NCI-H2171 (cell line): ENCODE measurements at places on chromosomes 7 and 10.
A peak's percentile ranks its signal among the peaks of the same experiment; 100 is the strongest.

DNA sequence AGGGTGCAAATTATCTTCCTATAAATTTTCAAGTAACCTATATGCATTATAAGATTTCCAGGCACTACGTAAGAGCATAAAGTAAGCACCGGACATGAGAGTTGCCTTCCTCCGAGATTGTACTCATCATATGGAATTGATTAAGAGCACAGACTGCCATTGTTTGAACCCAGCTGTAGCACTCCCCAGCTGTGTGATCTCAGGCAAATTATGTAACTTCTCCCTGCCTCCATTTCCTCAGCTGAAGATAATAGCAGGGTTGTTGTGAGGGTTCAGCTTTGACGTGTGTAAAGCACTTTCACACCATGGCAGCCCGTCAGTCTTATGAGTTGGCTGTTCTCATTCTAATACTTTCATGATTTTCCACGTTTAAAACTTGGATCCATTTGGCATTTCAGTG is 122.6 kb downstream of the ITIH5 start:
- DNase-seq = no peak

- no peak for DNase-seq
These were observed 113.2 kb upstream of the ADO start for GRCh38 chr10:62691336-62691735.

DNA sequence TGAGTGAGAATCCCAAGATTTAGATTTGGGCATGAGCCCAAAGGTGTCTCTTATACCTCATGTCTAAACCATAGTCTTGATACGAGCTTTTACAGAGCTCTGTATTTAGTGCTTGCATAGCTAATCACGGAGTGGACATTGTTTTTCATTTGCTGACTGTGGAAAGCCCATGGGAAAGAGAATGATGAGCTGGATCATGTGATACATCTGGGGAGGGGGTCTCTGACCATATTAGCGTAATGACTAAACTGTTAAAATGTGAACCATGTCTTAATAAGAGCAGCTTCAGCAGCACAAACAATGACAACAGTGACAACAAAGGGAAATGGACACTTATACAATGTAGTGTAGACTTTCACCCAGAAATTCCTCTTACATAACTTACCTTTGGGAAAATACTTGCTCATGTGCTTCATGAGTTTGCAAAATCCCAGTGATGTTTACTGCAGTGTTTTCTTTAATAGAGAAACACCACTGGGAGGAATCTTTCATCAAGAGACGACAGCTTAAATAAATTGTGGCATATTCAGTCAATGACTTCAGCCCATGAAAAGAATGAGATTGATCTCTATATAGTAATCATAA is 44.0 kb upstream of the ITGB1 start:
- DNase-seq = no peak

GRCh38 chr10:62852961-62853702 is 37.0 kb upstream of the EGR2 start:
- DNase-seq = no peak

DNA sequence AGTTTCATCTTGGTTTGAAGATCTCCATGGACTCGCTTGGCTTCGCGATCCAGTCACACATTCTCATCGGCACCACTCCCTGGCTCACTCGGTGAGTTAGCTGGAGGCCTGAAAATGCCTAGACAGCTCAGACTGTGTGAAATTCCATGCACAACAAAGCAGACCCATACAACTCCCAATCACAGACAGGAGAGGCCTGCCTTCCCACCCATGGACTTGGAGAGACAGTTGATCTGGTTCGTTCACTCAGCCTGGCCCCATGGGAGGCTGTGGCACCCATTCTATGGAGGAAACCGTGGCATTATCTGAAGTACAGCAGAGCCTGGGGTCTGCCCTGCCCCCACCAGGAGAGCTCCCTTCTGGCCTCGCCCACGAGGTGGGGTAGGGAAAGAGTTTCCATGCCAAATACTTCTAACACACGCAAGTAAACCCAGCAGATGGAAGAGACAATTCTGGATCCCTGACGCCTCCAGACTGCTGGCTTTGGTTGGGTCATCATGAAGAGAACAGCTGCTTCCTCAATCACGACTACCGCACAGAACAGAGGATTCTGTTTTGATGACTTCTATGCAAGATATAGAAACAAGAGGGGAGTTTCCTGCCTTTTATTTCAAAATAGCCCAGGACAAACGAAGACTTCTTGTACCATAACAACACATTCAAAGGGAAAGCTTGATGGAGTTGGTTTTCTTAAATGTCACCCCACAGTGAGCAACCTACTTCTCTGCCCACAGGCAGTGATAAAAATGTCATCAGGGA is 15.9 kb downstream of the FAM53B start:
- no peak for DNase-seq

DNA sequence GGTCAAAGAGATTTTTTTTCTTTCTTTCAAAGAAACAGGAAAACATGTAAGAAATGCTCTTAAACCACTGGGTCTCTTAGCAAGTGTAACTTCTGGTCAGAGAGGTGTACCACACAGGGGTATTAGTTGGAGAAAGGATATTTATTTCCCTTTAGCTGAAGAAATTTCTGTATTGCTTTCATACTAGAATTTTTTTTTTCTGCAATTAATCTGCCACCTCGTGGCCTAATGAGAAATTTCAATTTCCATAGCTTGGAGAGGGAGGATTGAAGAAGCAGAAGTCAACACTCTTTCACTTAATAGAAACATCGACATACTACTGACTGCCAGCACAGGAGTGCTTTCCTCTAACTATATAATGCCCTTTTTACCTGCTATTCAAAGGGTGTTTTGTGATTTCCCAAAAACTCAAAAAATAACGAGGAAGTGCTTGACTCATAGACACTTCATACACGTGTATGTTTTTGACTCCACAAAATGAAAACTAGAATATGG is 177.6 kb upstream of the NAMPT start:
- peak; percentile 21 for DNase-seq

DNA sequence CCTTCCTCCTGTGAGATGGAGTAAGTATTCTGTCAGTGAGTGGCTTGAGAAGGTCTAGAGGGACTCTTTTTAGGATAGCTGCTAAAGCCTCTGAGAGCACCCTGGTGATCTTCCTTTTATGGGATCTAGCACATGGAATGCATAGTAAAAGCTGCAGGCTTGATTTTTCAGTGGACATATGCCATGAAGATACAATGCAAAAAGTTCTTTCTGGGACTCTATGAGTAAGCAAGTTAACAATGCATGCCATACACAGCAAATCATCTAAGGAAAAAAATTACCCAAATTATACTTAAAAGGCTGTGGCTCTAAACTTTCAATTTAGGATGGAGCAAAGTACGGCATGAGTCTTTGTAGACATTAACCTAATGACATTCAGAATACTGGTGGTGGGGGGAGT is 154.5 kb downstream of the SGMS1 start:
- DNase-seq = no peak

GRCh38 chr7:148622887-148623585 is 32.5 kb downstream of the C7orf33 start:
- peak; percentile 84 for DNase-seq

DNA sequence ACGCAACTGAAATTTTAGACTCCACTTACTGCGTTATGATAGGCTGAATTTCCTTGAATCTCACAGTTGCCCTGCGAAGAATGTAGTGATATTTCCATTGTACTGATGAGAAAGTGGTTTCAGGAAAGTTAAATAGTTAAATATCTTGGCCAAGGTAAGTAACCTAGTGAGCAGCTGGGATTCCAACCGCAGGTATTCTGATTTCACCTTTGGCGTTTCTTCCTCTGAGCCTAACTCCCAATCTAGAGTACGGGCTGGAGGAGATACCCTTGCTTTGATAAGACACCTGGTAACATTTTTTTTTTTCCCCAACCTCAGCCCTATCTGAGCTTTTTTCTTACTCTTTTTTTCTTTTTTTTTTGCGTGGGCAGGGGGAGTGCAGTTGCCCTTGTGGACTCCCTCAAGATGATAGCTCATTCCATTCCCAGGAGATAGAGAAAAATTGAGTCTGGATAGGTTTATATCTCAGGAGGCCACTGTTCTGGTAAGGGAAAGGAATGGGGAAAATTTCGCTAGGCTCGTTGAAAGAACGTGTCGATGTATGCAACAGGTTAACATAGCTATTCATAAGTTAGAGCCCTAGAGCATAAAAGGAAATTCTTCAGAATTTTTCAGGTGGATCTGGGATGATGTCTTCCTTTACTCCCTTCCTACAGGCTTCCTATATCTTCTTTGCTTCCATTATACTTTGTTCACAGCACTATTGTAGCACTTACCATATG is 3.1 kb upstream of the TAS2R38 start:
- no peak for DNase-seq

- peak; percentile 6 for DNase-seq
These were observed 88.2 kb downstream of the ELFN1 start for GRCh38 chr7:1758028-1758858.

GRCh38 chr10:71472912-71473311 is 76.2 kb downstream of the CDH23 start:
- DNase-seq = no peak

GRCh38 chr7:88357781-88358525 is 51.3 kb upstream of the STEAP4 start:
- no peak for DNase-seq

- no peak for DNase-seq
These were observed 291.6 kb upstream of the CELF2 start for GRCh38 chr10:10726101-10726500.

GRCh38 chr7:81402227-81402626 is 367.6 kb downstream of the HGF start:
- DNase-seq = no peak

GRCh38 chr7:90701021-90701420 is 104.9 kb downstream of the CDK14 start:
- DNase-seq = no peak

DNA sequence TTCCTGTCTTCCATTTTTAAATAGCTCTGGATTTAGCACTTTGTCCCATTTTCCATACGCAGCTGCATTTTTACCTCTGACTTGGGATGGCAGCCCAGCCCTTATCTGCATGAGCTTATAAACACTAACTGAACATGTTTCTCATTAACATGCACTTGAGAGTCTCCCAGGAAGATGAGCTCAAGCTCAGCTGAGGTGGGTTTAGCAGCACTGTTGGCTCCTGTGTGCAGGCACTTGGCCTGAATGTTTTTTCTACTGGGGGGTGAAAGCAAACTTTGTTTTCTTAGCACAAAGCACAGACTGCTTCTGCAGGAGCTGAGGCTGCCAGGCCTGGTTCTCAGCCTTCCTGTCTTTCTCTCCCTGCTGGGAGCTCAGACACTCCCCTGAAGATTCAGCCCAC is 1093.6 kb upstream of the AUTS2 start:
- no peak for DNase-seq

- no peak for DNase-seq
These were observed 680.7 kb downstream of the SUGCT start for GRCh38 chr7:40815512-40815911.
